ENCODE measurements at places on chromosomes 3 and 15.

DNA sequence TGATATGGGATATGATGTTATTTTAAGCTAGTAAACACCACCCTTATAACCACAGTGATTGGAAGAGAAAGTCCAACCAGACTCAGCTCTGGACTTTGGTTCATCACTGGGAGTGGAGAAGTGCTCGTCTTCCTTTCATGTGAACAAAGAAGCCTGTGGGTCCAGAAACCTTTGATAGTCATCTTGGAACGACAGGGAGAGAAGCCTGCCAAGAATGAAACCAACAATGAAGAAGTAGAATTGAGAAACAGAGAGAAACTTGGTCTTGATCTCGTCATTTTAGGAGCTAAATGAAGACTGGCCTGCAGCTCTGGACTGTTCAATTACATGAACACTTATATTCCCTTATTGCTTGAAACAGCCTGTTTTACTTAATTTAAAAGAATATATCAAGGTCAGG lies 13.1 kb upstream of the SLC35G2 start:
- DNase-seq = no peak

GRCh38 chr3:184203526-184203925 lies 17.5 kb downstream of the ABCF3 start:
- DNase-seq = no peak

DNA sequence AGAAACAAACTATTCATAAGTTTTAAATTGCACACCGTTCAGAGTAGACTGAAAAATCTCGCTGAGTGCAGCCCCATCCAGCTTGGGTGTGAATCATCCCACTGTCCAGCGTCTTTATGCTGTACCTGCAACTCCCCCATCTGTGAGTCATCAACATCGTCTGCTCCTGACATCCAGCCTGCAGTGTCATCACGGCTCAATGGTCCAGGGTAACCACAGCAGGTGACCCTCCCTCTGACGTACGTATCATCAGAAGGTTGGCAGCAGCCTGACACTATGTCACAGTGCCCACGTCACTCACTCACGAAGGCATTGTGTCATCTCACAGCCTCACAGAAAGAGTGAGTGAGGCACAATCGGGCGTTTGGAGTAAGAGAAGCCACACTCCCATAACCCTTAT lies 65.2 kb downstream of the TPRA1 start:
- no peak for DNase-seq

- DNase-seq = no peak
Measured at GRCh38 chr3:15272426-15273196, 59.8 kb downstream of the SH3BP5 start.

DNA sequence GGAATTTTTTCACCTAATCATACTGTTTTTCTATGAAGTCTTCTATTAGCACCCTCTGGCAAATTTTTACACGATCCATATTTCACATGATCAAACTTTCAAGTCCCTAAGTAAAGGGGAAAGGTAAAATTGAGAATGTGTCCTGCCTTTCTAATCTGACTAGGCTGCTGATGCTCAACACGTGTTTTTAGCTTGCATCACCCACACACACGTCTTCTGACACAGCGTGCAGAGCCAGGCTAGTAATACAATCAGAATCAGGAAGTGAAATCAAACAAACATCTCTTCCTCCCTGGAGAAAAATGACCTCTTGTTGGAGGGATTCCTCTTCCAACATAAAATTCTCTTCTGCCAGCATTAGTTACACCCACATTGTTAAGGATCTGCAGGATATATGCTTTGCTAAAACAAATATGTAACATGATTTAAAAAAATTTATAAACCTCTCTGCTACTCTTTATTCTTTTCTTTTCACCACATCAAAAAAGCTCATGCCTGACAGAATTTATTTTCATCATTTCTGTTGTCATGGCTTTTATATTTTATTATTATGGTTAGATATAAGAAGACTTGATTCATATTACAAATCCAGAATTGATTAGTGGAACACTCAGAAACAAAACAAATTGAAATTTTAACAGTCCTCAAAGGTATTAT lies 122.4 kb downstream of the RAP2B start:
- DNase-seq = peak; percentile 12

DNA sequence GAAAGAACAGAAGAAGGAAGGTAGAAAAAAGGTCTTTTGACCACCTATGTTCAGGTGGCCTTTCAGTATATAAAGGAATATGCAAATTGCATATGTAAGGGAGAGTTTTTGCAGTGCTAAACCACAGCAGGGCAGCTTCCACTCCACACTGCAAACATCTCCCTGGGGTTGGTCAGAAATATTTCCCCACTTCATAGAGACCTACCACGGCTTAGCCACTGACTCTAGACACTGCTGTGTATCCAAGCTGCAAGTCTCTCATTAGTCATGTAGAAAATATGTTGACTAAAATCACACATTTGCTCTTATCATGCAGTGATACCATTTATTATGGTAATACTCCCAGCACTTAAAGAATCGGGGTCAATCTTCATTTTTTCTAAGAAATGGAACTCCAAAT lies 214.9 kb upstream of the NR2F2 start:
- DNase-seq = no peak

GRCh38 chr3:171470714-171471227 lies 10.6 kb upstream of the TNIK start:
- DNase-seq = no peak

DNA sequence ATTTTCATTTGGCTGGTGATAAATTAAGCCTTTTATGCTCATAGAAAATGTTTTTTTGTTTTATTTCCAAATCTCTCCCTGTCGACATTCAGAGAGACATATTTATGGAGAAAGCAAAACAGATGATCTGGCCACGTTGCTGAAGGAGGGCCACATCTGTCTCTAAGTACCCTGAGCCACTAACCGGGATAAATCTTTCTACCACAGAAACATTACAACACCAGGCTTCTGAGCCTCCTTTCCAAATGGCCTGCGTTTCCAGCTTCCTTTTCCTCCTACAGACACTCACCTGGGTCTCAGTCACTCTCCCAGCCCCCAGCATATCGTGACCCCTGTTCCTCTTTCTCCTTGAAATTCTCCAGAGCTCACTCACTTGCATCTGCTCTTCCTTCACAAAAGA lies 161.0 kb downstream of the ARRDC4 start:
- no peak for DNase-seq

DNA sequence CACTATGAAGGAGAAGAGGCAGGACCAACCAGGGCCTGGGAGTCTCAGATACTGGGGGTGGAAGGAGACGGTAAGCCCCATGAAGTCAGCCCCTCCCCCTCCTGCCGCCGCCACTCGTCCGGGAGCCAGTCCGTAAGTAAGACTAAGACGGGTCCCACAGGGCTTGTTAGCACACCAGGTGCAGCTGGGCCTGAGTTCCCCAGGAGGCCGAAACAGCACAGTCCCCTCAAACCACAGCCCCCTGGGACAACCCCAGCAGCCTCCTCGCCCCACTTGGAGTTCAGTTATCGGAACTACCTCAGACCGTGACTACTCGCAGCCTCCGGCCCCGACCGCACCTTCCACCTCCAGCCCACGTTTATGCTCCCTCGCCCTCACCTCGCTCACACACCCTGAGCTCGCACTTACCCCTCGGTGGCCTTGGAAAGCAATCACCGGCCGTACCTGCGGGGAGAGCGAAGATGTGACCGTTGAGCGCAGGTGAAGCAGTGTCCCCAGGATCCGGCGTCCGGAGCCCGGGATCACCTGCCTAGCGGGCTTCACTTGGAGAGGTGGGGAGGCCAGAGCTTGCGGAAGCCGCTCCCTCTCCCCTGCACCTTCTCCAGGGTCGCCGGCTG lies 557 bp downstream of the ELL3 start:
- DNase-seq = no peak
